ENCODE measurements at places on chromosomes 5 and 9.

- DNase-seq: no peak
Observed at GRCh38 chr5:28788954-28789353, 1750.6 kb upstream of the CDH9 start.

GRCh38 chr5:143471041-143471509 is 67.6 kb upstream of the NR3C1 start:
- no peak for DNase-seq

DNA sequence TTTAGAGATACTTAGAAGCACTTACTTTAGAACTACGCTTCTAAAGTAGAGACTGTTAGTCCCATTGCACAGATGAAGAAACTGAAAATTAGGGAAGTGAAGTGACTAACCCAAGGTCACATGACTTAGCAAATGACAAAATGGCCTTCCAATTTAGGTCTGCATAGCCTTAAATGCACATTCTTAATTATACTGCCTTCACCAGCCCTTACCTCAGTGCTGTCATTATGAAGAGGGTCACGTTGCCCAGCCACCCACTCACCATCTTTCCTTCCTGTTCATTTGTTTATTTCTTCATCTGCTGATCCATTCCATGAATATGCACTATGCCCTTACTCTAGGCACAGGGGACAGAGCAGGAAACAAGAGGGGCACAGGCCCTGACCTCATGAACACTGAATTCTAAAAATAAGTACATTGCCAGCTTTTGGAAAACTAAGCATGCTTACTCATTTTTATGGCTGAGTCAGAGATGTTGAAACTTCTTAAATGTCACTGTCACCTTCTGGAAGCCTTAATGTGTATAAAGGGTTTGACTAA is 8.6 kb downstream of the HAVCR2 start:
- no peak for DNase-seq

GRCh38 chr5:5688194-5688924 is 265.9 kb downstream of the ICE1 start:
- no peak for DNase-seq

DNA sequence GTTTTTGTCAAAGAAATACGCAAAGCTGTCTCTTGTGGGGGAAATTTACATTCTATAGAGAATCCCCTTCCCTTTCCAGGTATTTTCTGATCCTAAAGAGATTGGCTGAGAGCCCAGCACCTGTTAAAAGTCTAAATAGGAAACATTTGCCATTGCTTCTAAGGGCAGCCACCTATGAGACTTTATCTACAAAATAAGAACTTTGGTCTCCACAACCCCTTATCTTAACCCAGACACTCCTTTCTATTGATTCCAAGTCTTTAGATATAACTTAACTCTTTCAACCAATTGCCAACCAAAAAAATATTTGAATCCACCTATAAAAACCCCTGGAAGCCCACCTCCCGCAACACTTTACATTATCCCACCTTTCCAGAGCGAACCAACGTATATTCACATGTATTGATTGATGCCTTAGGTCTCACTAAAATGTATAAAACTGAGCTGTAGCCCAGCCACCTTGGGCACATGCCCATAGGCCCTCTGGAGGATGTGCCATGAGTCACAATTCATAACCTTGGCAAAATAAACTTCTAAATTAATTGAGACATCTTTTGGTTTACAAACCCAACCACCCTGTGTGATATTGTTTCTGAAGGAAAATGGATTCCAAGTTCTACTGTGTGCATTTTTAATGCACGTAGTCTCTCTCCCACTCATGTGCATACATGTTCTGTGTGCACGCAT is 211.4 kb downstream of the GAS1 start:
- no peak for DNase-seq

Data from T-helper 2 cell (primary cell).